ENCODE measurements at places on chromosomes 5 and 9.

DNA sequence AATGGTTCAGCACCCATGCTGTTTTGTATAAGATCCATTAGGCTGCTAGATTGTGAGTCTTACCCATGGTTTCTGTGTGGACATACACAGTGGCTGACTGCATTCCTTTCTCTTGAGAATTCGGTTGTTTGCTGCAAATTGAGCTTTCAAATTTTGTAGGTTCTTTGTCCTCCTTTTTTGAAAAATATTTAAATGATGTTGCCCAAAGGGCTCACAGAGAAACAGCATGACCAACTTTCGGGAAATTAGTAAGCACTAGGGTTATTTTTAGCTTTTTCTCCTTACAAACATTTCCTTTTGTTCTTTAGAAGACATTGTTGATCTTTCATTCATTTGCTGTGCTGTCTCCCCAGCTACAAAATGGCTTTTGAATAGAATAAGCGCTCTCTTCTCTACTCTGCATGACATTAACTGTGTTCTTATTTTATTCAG lies 79.4 kb downstream of the NLN start:
- H3K4me3 ChIP-seq, result no peak overlapping the region
- H3K27me3 ChIP-seq, result no peaks in the 10 kb centered on the region
- H3K4me1 ChIP-seq, result no peaks in the 10 kb centered on the region
- no peaks in the 10 kb centered on the region for H3K36me3 ChIP-seq
- no peak for DNase-seq

DNA sequence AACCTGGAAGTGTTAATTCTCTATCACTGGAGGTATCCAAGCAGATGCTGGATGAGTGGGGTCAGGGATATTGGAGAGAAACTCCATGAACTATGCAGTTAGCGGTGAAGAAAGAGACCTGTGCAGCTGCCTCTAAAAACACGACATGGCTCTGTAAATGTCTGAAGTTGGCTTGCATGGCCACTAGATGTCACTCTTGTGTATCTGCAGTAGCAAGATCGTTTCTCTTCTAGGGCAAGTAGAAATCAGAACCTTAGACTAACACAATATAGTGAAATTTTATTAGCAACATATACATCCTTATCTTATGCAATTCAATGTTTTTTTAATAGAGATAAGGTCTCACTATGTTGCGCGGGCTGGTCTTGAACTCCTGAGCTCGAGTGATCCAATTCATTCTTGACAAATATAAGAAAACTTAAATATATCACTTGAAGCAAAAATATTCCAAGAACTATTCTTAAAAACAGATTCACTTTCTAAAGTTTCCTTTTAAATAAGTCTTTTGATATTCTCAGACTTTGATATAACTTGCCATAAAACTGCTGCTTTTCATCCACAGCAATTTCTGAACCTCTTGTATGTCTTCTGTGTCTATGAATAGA lies 2.9 kb downstream of the OR2S2 start:
- H3K36me3 ChIP-seq, result no peaks in the 10 kb centered on the region
- no peak overlapping the region for H3K4me3 ChIP-seq
- H3K4me1 ChIP-seq, result no peaks in the 10 kb centered on the region

GRCh38 chr5:178273041-178273440 lies 40.4 kb upstream of the PHYKPL start:
- no peaks in the 10 kb centered on the region for H3K27me3 ChIP-seq
- H3K4me1 ChIP-seq, result no peaks in the 10 kb centered on the region
- no peak overlapping the region for H3K27ac ChIP-seq
- H3K4me3 ChIP-seq, result no peak overlapping the region
- DNase-seq, result no peak

DNA sequence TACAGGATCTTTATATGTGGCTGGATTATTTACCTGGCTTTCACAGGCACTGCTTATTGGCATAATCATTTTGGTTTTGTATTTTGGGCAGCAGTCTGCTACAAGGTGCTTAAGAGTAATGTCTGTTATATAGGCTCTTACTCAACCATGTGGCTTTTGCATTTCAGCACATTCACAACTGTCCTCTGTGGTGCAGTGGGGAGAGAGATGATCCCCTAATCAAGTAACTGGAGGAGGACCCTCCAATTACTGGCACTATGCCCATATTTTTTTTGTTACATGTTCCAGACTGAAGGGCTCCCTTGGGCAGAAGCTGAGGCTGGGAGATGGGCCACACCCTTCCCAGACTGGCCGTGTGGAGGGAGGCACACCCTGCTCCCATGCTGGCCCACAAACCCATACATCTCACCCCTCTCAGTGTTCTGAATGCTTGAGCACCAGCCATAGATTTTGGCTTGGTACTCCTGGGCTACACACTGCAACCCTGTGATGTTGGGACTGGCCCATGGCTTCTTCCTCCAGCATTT lies 173.5 kb downstream of the FAM174A start:
- no peaks in the 10 kb centered on the region for H3K4me1 ChIP-seq
- H3K36me3 ChIP-seq, result no peaks in the 10 kb centered on the region
- no peak overlapping the region for H3K4me3 ChIP-seq
- H3K27me3 ChIP-seq, result no peaks in the 10 kb centered on the region

GRCh38 chr5:124195411-124195810 lies 551.0 kb downstream of the ZNF608 start:
- H3K27me3 ChIP-seq, result no peaks in the 10 kb centered on the region
- H3K27ac ChIP-seq, result no peak overlapping the region
- H3K4me1 ChIP-seq, result no peaks in the 10 kb centered on the region
- no peak overlapping the region for H3K4me3 ChIP-seq
- H3K36me3 ChIP-seq, result no peaks in the 10 kb centered on the region

GRCh38 chr9:7237473-7238246 lies 479.9 kb downstream of the KDM4C start:
- DNase-seq, result no peak
- no peaks in the 10 kb centered on the region for H3K27me3 ChIP-seq
- no peak overlapping the region for H3K4me3 ChIP-seq
